ENCODE measurements at places on chromosomes 7 and 10. TPM values are rescaled to one million over a fixed set of nuclear protein-coding genes. Genes with fewer than 3 reads are reported as not detected.

NPTX2 gene
- total RNA-seq: not detected

CDHR1 gene
- total RNA-seq: 1.7 TPM

YKT6 gene
- 94.6 TPM for total RNA-seq

ARHGAP22 gene
- not detected for total RNA-seq

LRMDA gene
- not detected for total RNA-seq

TMEM196 gene
- not detected for total RNA-seq

ECHDC3 gene
- 0.71 TPM for total RNA-seq

MACROH2A2 gene
- total RNA-seq: 3.4 TPM

FGFBP3 gene
- total RNA-seq: 3.6 TPM

SLC18A2 gene
- total RNA-seq: not detected

CALML3 gene
- total RNA-seq: not detected

CRYGN gene
- total RNA-seq: not detected

CD36 gene
- 4.6 TPM for total RNA-seq

KCP gene
- total RNA-seq: 1.1 TPM

CLCN1 gene
- total RNA-seq: not detected

FAM25A gene
- total RNA-seq: not detected

PODXL gene
- total RNA-seq: 1.2 TPM

AFAP1L2 gene
- 2.5 TPM for total RNA-seq

CDK14 gene
- 0.20 TPM for total RNA-seq

PHKG1 gene
- 1.2 TPM for total RNA-seq

MYO3A gene
- total RNA-seq: not detected

MSMB gene
- not detected for total RNA-seq

GNGT1 gene
- total RNA-seq: not detected

PLXDC2 gene
- total RNA-seq: 0.15 TPM

MAT1A gene
- not detected for total RNA-seq

SCRN1 gene
- total RNA-seq: 3.5 TPM

MOGAT3 gene
- not detected for total RNA-seq

MKX gene
- 0.20 TPM for total RNA-seq

PRPS1L1 gene
- total RNA-seq: not detected

DCLRE1A gene
- total RNA-seq: 16.9 TPM

CALML5 gene
- not detected for total RNA-seq

CCDC126 gene
- total RNA-seq: 5.9 TPM

SHTN1 gene
- 0.38 TPM for total RNA-seq

NUTM2E gene
- total RNA-seq: 0.11 TPM

PRLHR gene
- not detected for total RNA-seq

DPCD gene
- 22.6 TPM for total RNA-seq

TMEM184A gene
- total RNA-seq: not detected

EVX1 gene
- not detected for total RNA-seq
